ENCODE measurements at places on chromosomes 12 and 14.

DNA sequence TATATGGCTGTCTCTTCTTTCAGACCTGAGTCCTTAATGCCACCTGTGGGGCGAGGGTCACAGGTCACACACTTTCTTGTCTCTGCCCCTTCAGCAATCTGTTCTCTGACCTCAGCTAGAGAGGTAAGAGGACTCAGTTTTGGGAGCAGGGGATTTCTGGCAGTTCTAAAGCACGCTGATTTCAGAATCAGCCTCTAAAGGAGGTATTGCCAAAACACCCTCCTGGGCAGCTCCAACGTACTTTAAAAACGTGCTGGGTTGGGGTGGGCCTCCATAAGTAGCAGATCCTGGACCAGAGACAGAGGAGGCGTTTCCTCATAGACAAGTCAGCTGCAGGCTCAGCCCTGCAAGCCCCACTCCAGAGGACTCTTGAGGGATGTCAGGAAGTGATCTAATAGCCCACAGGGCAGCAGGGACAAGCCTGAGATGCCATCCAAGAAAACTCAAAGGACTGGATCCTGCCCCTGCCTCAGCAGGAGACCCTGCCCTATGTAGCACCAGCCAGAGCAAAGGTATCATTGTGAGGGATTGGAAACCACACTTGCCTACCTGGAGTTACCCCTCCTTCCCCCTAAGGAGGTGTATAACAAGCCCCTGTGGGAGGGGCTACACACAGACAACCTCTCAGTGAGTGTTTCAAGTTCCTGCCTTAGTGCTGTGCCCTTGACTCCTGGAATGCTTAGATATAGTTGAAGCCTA is 8.5 kb downstream of the CTDSP2 start:
- DNase-seq: no peak

- peak; percentile 61 for DNase-seq
Measured at GRCh38 chr12:118356809-118357256, 15.9 kb downstream of the TAOK3 start.

DNA sequence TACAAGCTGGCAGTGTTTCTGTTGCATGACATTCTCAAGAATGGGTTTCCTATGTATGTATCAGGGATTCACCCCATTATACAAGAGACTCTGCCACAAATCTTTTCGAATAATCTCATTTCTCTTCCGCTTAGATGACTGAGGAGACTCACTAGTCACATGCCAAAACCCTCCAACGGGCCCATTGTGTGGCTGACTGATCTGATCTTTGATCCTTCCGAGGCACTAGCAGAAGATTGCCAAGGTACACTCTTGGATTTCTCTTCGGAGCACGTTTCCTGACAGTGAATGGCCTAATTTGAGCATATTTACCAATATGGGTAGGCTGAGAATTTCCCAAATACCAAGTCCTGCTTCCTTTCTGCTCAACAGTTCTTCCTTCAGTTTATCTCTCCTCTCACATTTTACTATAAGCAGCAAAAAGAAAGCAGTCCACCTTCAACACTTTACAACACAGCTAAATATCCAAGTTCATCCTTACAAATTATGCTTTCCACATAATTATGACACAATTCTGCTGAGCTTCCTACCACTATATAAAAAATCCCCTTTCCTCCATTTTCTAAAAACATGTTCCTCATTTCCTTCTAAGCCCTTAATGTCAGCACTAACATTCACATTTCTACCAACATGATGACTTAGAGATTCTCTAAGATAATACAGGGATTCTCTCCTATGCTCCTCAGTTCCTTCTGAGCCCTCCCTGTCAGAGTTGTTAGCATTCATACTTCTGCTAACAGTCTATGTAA is 11.0 kb downstream of the PRPH start:
- DNase-seq: no peak

DNA sequence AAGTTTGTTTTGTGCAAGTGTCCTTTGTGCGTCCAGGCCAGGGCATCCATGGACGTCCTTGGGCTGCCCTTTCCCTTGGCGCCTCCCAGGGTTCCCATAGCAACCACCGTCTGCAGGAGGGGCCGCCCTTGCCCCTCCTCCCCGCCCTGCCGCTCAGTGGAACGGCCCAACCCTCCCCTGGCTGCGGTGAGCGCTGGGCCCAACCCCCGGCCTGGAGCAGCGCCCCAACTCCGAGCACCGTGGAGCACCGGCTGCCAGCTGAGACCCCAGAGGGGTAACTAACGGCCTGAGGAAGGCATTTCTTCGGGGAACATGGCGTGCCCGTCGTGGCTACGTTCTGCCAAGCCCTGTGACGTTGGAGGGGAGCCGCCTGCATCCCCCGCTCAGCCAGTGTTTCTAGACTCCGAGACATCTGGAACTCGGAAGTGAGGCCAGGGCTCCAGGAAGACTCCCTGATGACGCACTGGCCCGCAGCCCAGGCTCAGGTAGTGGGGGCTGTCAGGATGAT is 5.3 kb upstream of the ACACB start:
- DNase-seq: no peak

DNA sequence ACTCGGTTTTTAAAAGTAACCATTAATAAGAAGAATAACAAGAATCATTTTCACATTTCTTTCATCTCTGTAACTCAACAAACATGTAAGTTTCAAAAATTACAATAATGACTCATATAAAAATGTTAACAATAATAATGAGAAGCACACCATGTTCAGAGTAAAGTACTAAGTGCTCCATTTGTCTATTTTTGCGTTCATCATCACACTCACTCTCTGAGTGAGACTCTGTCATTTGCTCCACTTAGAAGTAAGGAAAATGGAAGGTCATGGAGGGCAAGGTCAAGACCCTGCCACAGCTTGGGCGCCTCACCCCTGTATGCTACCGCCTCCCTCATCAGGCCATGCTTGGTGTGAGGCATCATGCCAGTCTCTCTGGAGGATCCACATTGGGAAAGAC is 129.9 kb downstream of the TMEM30B start:
- no peak for DNase-seq

DNA sequence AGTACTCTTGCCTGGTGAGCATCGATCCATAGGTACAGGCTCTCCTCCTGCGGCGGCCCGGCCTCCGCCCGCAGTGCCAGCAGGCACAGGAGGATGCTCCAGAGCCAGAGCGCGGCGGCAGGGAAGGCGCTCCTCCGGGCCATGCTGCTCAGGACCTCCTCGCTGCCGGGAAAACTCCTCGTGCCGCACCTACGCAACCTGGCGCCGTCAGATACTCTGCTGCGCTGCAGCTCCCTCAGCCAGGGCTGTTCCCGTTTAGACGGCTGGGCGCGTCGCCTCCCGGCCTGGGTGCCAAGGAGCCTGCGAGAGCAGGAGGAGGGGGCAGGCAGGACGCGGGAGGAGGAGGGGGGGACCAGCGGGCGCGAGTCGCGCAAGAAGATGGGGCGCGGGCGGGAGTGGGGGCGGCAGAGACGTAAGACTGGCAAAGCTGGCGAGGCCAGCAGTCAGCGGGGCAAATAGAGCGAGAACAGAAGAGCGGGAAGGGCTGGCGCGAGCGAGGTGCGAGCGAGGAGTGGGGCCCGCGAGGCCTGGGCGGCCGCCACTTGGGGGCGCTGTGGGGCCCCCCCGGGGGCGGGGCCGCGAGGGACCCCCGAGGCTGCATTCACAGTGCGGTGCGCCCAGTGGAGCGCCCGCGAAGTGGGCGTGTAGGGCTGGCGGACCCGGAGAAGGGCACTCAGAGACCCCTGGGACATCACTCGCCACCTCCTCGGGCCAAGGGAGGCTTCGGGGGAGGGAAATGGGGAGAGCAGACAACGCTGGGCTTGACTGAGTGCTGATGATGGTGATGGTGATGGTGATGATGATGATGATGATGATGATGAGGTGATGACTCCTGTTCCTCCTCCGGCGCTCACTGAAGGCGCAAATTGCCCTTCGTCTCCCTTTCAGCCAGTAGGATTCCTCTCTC is at the start of gene WIF1:
Gene WIF1 (minus strand): TSS at position 257 of the 907 bp plus-strand sequence. CDS start 114 bp downstream, at position 143.
- no peak for DNase-seq

- no peak for DNase-seq
Measured at GRCh38 chr14:95388699-95389098, 69.0 kb upstream of the CLMN start.

DNA sequence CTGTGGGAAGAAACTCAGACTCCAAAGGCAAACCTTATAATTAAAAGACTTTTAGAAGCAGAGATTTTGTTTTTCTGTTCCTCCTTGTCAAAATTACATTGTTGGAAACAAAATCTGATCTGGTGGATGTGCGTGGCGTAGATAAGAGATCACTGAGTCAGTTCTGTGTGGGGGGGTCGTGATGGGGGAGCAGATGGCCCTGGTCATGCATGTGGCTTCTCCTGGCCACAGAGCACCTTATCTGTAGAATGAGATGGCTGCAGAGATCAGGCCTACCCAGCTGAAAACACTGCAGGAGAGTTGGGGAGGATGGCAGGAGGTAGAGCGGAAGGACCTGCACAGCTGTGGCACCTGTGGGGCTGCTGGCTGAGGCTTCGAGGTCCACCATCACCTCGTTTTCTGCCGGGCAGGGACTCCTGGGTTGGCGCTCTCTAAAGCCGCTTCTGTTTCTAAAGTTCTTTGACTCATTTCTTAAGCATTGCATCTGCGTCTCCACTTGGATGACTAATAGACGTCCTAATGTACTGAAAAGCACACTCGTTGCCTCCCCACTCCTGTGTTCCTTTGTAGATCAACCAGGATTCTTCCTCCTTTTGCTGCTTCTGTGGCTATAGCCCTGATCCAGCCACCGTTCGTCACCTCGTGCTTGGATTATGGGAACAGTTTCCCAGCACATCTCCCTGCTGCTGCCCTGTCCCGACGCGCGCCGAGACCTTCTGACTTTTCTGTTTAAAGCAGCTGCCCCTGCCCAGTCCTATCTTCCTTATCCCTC is 93.4 kb downstream of the TSPAN9 start:
- no peak for DNase-seq

DNA sequence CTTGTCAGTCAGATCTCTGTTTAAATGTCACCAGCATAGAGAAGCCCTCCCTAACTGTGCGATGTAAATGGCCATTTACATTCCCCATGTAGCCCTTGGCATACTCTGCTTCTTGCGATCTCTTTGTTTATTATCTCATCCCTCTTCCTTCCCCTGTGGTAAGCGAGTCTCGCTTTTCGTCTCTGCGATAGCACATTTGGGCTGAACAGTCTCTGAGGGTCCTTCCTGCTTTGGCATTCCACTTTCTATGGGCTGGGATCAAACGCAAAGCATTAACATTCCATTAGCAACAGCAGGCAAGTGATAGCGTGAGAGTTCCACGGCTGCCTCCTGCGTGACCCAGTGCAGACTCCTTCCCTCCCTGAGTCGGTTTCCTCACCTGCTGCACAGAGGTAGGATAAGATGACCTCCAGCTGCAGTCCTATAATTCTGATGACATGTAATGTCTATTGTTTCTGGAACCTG is 61.4 kb upstream of the TUNAR start:
- DNase-seq: no peak

DNA sequence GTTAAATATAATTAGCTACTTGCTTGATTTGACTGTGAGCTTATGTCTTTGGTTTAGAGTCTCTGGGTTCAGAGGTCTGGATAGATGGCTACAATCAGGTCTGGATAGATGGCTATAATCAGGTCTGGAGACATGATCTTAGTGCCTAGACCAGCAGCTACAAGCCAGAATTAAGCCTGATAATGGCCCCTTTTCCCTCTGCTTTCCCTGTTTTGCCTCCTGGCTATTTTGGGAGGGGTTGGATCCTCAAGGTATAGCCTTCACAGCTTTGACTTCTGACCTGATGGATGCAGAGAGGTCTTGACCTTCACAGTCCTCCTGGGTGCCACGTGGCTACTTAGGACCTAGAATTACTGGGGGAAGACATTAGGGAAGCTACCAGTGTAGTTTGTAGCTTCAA is 877.7 kb downstream of the GALC start:
- DNase-seq: no peak

GRCh38 chr12:84994426-84994825 is 41.7 kb downstream of the TSPAN19 start:
- DNase-seq: no peak

DNA sequence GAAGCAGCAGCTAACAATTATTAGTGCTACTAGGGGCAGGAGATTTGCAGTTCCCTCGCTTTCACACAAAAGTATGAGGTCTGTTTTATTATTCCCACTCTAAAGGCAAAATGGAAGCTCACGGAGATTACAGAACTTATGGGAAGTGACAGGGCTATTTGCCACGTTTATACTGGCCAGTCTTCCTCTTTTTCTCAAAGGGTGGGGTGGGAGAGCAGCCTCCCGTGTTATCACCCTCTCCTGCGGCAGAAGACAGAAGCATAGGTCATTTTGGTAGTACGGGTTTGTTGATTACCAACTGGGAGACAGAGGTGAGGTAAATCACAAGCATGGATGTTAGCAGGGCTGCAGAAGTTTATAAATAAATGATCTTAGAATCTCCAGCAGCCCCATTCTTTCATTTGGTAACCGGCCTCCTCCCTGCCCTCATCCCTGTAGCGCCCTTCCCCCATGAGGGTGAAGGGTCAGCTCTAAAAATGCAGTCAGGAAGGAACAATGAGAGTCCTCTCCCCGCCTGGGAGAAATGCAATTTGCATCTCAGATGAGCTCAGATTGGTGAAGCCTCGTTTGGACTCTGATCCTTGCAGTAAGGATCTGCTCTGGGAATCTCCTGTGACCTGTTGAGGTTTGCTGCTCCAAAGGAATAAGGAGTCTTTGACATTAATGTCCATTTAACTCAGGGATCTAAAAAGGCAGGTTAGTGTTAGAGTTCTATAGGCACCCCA is 44.7 kb upstream of the SINHCAF start:
- peak; percentile 19 for DNase-seq

DNA sequence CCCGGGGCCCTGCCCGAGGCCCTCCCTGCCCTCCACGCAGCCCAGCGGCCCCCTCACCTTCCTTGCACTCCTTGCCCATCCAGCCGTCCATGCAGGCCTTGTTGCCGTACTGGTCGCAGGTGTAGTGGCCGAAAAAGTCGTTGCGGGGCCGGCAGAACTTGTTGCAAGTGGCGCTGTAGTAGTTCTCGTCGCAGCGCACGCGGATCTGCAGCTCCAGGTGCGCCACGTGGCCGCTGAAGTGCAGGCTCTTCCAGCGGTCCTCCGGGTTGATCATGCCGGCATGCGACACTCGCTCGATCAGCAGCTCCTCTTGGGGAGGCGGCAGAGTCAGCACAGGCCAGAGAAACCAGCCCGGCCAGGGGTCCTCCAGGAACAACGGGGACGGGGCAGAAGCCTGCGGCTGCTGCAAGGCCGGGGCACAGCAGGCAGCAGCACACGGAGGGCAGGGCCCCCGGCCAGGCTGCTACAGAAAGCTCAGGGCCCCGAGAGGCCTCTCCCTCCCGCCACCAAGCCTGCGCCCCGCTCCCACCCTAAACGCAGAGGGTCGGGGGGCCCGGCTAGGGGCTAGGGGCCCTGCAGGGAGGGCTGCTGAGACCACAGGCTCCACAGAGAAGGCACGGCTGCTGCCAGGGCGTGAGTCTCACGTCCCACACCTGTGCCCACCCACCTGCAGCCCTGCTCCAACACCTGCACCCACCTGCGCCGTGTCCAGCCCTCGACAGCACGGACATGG is 12.7 kb downstream of the JAG2 start:
- DNase-seq: no peak

Data from forelimb muscle (tissue), 1 donor.